ENCODE measurements at places on chromosomes 6 and 20. TPM values are rescaled to one million over a fixed set of nuclear protein-coding genes. Genes with fewer than 3 reads are reported as not detected.

KHDC1L gene
- polyA plus RNA-seq, result 0.35 TPM

CST4 gene
- not detected for polyA plus RNA-seq

LY6G6C gene
- polyA plus RNA-seq, result not detected

SIRPB1 gene
- polyA plus RNA-seq, result 1.2 TPM

IFNGR1 gene
- polyA plus RNA-seq, result 73.4 TPM

TGM2 gene
- polyA plus RNA-seq, result 12.1 TPM

HLA-DOB gene
- 0.31 TPM for polyA plus RNA-seq

LY86 gene
- 1.7 TPM for polyA plus RNA-seq

TAB2 gene
- polyA plus RNA-seq, result 66.9 TPM

KCNK15 gene
- polyA plus RNA-seq, result not detected

HLA-DQA1 gene
- polyA plus RNA-seq, result 3.0 TPM

TBX18 gene
- polyA plus RNA-seq, result not detected

ZBTB46 gene
- polyA plus RNA-seq, result 15.9 TPM

RSPH3 gene
- polyA plus RNA-seq, result 2.9 TPM

TBC1D20 gene
- polyA plus RNA-seq, result 36.4 TPM

CTAGE9 gene
- polyA plus RNA-seq, result not detected

C20orf204 gene
- polyA plus RNA-seq, result 0.50 TPM

DEFB125 gene
- polyA plus RNA-seq, result not detected

DDX43 gene
- polyA plus RNA-seq, result not detected

COL9A1 gene
- polyA plus RNA-seq, result 9.4 TPM

TRIM40 gene
- not detected for polyA plus RNA-seq

ELOVL4 gene
- 3.2 TPM for polyA plus RNA-seq

PTCHD4 gene
- 3.6 TPM for polyA plus RNA-seq

DACT2 gene
- 0.83 TPM for polyA plus RNA-seq

EEF1A2 gene
- 382 TPM for polyA plus RNA-seq

ERVFRD-1 gene
- 0.06 TPM for polyA plus RNA-seq

GCNT2 gene
- 3.6 TPM for polyA plus RNA-seq

FAM83C gene
- polyA plus RNA-seq, result 12.1 TPM

ARFGEF3 gene
- 0.82 TPM for polyA plus RNA-seq

CABLES2 gene
- polyA plus RNA-seq, result 10.6 TPM

FAM209B gene
- polyA plus RNA-seq, result not detected
